Naive B cell (primary cell): ENCODE measurements at places on chromosomes 2 and 18.

GRCh38 chr2:231680992-231681852 lies 27.1 kb upstream of the PTMA start:
- peak; percentile 49 for DNase-seq

GRCh38 chr2:222465746-222466145 lies 41.4 kb downstream of the SGPP2 start:
- no peak for DNase-seq

DNA sequence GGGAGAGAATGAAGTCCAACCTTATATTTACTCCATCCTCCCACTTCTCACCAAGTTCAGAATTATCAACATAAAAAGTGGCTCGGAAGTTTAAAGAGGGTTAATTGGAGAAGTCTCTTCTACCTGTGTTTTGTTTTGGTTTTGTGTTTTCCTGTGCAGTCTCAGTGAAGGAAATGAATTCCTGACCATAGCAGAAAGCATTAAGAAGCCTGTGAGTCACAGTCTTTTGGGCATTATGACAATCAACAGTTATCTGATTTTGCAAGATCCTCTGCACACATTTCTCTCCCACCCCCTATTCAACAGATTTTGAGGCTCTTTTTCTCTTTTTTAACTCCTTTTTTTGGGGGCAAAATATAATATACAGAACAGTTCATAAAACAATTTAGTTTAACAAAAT lies 8.6 kb upstream of the RPL37A start:
- DNase-seq, result no peak

GRCh38 chr2:178949151-178949550 lies 100.8 kb downstream of the CCDC141 start:
- no peak for DNase-seq

DNA sequence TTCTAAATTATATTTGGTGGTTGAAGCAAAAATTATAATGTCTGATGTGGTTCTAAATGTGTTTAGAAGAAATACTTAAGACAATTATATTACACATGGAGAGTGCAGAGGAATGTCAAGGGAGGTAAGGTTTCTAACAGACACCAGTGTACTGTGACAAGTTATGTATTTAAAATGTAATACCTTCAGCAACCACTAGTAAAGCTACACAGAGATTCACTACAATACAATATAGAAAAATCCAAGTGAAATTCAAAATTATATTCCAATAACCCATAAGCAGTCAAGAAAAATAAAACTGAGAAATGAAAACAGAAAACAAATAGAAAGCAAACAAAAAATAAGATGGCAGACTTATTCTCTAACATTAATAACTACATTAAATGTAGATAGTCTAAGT lies 249.5 kb upstream of the KLHL14 start:
- DNase-seq, result no peak

DNA sequence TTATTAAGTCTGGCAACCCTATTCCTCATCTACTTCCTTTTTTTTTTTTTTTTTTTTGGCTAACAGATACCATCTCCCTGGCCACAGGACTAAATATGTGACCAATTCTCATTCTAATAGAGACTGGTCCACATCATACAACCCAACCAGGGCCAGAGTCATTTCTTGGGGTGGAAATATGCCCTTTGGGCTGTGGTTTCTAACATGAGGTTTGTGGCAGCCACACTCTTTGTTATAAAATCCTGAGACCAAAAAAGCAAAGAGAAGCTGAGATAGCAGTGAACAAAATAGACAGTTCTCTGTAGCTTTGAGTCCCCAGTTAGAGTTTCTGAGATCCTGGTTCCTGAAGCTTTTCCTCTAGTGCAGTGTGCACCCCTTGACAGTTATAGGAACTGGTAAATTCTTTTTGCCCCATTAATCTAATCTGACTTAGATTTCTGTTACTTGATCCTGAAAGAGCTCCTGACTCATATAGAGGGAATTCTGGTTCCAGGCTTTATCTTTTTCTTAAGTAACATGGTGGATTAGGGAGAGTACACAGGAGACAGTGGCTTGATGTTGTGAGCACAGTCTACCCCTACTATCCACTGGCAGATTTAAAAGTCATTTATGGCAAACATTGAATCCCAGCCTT lies 86.8 kb downstream of the MAIP1 start:
- DNase-seq, result no peak

- no peak for DNase-seq
These were observed 63.5 kb upstream of the CNTNAP5 start for GRCh38 chr2:123961576-123961975.

GRCh38 chr2:128495996-128496547 lies 177.4 kb upstream of the HS6ST1 start:
- no peak for DNase-seq

DNA sequence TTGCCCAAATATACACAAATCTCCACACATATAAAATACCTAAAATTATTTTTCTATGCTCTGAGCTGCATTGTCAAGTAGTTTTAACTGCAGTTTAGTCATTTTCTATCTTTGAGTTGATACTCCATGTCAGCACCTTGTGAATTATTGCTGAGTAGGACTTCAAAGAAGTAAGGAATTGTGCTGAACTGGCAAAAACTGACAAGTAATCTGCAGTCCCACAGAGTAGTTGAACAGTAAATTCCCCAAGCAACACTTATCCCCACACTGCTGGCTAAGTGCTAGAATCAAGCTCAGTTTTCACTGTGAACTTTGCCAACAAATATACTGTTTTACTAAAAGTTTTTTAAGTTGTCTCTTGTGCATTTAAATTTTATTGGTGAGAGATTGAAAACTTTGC lies 141.8 kb upstream of the ST6GAL2 start:
- DNase-seq, result no peak

- DNase-seq, result no peak
These were observed 763 bp downstream of the CCDC141 start for GRCh38 chr2:179049203-179049545.

GRCh38 chr18:5951515-5952091 lies 56.3 kb upstream of the TMEM200C start:
- no peak for DNase-seq

GRCh38 chr2:88226754-88227153 lies 56.6 kb downstream of the THNSL2 start:
- no peak for DNase-seq

DNA sequence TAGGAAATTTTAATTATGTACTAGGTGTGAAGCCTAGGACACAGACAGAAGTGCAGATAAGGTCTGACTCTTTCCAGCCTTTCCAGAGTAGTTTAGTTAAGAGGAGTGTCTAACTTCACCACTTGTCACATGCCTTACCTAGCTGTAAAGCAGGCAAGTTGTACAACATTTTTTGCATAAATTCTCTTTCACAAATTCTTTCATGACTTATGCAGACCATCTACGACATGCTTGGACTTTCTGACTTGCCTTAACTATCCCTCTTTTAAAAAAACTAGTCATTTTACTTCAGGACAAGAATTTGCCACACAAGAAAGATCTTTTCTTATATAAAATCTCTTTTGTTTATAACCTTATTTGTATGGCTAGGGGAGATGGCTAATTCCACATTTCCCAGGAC lies 1273.6 kb upstream of the SLC39A10 start:
- no peak for DNase-seq

DNA sequence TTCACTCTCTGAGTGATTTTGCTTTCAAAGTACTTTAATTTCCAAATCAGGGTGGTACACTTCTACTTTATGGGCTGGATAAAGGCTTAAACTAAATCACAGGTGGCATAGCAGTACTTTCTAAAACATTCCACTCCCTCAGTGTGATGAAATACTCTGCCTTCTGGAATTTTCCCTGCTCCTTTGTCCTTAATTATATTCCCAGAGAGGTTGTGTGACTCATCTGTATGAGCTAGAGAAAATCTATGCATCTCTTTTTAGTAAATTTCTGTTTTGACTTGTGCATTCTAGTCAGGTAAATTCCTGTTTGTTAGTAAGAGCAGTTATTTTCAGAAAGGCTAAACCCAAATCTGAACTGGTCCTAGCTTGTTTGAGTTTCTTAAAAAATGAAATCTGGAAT lies 29.0 kb upstream of the PLA2R1 start:
- DNase-seq, result no peak

DNA sequence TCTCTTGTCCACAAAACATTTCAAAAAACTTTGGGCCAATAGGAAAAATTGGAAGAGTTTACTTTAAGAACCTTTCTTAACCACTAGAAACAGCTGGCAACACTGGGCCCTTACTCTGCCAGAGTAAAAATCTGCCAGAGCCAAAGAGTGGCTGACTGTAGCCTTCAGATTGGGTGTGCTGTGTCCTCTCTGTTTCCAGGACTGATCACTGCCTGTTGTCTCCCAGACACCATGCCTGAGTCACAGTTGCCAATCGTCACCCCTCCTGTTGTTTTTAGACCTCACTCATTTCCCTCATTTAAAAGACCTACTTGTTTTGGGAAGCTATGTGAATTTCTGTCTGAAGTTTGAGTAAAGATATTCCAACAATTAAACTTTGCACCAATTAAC lies 159.1 kb downstream of the PPP1R1C start:
- DNase-seq, result no peak

GRCh38 chr18:75089748-75090327 lies 119.1 kb downstream of the PTGR3 start:
- DNase-seq, result no peak

- no peak for DNase-seq
These were observed 21.2 kb downstream of the AMER3 start for GRCh38 chr2:130776550-130776949.

DNA sequence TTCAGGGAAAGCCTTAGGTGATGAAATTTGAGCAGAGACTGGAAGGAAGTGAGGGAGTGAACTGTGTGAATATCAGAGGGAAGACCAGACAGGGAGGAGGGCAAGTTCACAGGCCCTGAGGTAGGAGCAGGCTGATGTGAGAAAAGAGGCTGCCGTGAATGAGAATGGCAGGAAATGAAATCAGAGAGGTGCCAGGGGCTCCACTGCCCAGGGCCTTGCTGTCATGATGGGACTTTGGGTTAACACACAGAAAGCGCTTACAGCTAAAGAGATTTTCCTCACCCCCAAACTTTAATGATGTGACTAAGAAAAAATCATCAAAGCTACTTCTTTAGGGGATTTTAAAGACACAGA lies 53.8 kb downstream of the MARCHF4 start:
- no peak for DNase-seq

- DNase-seq, result no peak
These were observed 244.0 kb downstream of the ARL6IP6 start for GRCh38 chr2:152962446-152962845.

DNA sequence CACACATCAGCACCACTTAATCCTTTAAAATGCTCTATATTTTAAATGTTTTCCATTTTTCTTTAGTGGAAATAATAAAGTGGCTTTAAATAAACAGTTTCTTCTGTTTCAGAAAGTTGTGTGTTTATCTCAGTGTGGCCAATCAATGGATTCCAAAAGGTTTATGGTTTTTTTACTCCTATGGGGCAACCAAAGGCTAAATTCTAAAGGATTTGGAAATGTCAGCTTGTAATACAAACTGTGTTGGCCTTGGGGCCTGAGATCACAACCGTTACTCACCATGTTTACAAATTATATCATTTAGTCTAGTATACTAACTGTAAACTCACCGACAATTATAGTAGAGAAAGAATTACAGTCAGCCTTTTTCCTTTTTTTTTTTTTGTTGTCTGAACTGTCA lies 827.2 kb downstream of the EPHA4 start:
- no peak for DNase-seq

GRCh38 chr18:45359275-45360009 lies 255.8 kb upstream of the SLC14A2 start:
- no peak for DNase-seq

- no peak for DNase-seq
These were observed 165.6 kb downstream of the SEPTIN10 start for GRCh38 chr2:109448207-109448606.

GRCh38 chr2:169361706-169362117 lies 622 bp downstream of the LRP2 start:
- DNase-seq, result no peak

DNA sequence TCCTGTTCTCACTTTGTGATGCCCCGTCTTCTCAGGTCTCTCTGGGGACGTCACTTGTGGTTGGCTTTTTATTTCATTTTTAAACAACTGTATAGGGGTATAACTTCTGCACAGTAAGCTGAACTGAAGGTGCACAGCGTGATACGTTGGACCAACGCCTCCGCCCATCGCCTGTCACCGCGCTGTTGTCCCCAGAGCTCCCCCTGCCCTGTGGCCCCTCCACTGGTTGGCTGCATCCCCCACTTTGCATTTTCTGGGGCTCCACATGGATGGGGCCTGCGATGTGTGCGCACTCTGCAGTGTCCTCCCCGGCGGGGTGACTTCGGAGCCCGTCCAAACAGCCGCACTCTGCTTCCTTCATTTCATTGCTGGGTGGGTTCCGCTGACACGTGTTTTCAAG lies 14.3 kb downstream of the GPR35 start:
- DNase-seq, result no peak

DNA sequence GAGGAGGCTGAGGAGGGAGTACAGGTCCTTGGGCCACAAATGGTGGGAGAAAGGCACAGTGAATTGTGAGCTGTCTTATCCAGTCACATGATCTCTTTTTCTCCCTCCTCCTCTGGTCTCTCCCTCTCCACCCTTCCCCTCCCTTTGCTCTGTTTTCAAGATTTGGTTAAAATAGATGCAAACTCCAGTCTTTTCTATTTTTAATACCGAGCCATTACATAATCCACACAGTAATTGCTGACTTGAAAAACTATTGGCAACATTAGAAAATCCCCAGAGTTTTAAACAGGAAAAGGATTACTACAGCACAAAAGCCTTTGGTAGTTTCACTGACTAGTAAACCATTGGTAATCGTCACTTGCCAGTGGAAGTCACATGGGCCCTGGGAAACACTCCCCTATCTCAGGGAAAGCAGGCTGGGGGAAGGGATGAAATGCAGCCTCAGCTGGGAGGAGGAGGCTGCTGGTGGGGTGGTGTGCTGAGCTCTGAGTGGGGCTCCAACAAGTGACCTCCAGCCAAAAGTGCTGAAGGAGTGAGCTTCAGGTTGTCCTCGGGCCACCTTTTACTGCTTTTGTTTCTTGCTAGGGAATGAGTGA lies 57.4 kb upstream of the PCBP1 start:
- no peak for DNase-seq
